ENCODE measurements at places on chromosomes 16 and 17.

DNA sequence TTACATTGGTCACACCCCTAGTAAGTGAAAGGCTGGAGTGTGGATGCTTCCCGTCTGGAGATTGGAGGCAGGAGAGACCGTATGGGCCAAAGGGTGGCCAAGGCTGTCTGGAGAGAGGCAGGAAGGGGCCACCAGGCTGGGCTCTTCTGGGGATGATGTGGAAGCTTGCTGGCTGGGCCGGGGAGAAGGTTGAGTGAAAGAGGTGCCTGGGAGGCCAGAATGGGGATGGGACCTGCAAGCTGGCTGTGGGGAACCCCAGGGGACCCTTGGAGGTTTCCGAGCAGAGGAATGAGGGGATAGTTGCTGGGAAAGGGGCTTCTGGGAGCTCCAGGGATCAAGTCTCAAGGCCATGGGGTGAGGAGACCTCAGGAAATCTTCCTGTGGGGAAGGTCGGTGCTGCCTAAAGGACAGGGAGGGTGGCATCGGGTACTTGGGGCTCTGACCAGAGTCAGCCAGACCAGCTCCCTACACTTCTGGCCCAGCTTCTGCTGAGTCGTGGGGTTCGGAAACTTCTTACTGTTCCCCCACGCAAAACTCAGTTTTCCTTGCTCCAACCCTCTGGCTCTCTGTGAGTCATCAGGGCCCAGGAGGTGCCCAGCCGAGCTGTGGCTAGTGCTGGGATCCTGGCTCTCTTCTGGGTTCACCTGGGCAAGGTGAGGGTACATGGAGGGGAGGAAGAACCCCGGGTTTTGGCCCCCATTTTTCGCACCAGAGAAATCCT lies 3.1 kb downstream of the MRC2 start:
- no peak for DNase-seq

DNA sequence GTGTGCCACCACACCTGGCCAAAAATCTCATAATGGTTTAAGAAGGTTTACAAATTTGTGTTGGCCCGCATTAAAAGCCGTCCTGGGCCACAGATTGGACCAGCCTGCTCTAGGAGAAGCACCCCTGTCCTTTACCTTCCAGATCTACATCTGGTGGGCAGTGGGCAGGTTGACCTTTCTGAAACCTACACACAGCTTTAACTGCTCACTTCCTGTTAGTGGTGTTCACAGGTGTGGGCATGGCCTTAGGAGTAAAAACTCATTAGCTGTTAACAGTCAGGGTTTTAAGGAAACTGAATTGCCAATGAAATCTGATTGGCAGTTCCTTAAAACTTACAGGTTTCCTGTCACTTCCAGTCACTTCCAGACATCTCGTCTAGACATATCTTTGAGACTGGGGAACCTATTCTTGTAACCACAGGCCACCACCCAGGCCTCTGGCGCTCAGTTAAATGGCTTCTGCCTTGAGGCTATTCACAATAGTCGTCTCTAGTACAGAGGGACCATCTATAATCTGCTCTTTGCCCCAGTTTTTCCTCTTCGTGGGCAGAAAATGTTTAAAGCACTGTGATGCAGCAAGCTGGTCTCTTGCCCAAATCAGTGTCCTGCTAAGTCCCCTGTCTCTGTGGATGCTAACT lies 29.3 kb downstream of the GNGT2 start:
- DNase-seq: no peak

GRCh38 chr17:80694992-80695912 lies 150.6 kb downstream of the RPTOR start:
- no peak for DNase-seq

DNA sequence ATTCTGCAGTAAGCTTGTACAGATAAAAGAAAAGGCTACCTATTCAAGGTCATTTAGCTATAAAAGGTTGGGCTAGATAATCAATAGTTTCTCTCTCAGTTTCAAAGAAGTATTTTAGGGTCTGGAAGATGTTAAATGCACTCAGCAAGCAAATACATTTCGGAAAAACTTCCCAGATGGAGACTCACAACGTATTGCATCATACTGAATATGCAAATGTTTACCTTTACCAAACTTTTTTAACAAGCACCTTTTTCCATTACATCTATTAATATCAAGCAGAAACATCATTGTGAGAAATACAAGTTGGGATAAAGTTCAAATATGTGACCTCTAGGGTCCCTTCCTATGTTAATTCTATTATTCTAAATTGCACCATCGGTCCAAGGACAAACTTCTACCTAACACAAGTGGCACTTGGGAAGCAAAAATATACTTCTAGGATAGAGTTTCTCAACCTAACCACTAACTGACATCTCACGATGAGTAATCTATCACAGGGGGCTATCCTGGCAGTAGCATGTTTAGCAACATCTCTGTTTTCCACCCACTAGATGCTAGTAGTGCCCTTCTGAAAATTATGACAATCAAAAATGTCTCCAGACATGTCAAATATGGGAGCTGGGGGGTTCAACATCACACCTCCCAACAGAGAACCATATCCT lies 14.5 kb downstream of the KANSL1 start:
- DNase-seq: no peak
